ENCODE measurements at places on chromosomes 2 and 18.

GRCh38 chr2:216491793-216492596, 6.6 kb upstream of the RPL37A start:
- no peak for DNase-seq

DNA sequence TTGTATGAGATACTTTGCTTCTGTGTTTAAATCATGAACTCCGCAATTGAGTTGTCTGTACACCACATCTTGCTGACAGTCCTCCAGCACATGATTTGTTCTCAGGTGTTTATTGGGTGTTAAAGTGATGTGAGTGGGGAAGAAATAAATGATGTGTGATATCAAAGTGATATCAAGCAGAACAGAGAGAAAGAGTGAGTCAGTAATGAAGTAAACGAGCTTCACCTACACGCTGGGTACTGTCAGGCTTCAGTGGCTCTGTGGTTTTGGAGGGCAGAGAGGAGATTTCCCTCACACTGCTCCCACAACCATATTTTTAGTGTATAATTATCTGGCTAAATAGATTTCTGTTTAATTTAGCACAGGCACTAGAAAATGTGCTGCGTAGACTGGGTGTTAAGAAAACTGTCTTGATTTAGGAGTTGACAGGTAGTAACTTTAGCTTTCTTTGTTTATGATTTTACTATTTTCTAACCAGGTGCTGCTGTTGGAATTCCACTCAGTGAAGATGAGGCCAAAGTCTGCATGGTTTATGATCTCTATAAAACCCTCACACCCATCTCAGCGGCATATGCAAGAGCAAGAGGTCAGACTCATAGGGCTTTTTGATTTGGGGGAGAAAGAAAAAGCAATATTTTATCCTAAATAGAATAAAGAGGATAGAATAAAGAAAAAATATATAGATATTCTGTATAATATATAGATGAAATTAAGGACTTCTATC, 21.2 kb downstream of the ATIC start:
- no peak for DNase-seq

DNA sequence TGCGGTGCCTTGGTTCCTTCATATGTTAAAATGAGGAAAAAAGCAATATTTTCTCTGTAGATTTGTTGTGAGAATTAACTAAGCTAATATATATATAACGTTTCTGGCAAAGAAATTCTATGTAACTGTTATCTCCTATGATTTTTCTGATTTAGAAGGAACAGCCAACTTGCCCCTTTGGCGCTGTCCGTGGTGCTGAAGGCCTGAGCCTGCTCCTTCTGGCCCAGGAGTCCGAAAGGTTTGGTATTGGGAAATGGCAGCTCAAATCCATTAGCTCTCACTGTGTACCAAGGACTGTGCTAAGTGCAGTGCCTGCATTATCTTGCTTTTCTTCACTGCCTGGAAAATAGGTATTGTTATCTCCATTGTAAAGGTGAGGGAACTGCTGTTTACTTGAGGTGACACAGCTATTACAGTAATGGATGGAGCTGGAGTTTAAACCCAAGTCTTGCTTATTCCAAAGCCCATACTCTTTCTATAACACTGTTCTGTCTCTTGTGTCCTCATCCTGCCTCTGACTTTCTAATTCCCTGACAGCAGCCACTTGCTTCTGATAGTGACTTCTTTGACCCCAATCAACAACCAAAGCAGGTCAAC, 52.2 kb downstream of the C1QL2 start:
- no peak for DNase-seq

DNA sequence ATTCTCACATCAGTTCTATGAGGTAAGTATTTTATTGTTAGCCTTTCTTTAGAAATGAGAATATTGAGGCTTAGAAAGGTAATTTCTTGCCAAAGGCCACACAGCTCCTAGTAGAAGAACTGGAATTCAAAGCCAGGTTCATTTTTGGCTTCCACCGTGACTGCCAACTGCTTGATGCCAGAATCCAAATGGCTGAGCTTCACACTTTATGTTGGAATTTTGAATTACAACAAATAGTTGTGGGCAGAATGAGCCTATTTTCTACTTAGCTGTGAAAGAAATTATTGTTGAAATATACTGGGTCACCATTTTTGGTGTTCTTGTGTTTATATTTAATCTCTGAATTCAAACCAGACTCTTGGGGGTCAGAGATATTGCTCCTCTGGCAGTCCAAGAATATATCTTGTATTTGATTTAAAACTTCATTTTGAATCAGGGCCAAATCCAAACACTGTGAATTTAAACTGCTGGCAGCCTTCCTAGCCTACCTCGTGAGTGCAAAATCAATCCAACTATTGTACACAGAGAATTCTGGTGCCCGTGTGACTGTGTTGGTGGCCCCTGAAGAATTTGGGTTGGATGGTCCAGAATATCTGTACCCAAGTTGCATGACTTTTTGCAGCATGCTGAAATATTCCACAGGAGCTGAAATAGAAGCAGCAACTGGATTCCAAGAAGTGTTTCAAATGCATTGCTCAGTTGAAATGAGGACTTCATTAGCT, 35.6 kb upstream of the LPIN1 start:
- DNase-seq = no peak

- no peak for DNase-seq
Measured at GRCh38 chr2:241777686-241778627, 1.3 kb downstream of the GAL3ST2 start.

All from NCI-H1694 (cell line).